ENCODE measurements at places on chromosomes 4 and X. TPM values are rescaled to one million over a fixed set of nuclear protein-coding genes. Genes with fewer than 3 reads are reported as not detected.

DNA sequence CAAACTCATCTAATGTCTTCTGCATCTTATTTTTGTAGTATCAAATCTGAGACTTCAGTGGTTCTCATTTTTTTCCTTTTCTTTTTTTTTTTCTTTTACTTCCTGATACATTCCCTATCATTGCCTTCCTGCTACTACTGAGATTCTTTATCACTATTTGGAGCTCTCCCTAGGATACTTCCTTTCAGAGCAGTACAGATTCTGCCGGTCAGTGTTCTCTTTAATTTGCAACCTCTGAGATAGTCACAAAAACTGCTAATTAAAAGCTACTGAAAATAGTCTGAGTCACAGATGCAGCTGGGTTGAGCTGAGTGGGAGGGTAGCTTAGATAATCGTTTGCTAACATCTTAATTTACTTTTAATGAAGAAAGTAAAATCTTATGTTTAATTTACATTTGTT, 1279.7 kb downstream of the ARAP2 start:
- no peak for DNase-seq

CENPVL2 gene
- not detected for total RNA-seq

DNA sequence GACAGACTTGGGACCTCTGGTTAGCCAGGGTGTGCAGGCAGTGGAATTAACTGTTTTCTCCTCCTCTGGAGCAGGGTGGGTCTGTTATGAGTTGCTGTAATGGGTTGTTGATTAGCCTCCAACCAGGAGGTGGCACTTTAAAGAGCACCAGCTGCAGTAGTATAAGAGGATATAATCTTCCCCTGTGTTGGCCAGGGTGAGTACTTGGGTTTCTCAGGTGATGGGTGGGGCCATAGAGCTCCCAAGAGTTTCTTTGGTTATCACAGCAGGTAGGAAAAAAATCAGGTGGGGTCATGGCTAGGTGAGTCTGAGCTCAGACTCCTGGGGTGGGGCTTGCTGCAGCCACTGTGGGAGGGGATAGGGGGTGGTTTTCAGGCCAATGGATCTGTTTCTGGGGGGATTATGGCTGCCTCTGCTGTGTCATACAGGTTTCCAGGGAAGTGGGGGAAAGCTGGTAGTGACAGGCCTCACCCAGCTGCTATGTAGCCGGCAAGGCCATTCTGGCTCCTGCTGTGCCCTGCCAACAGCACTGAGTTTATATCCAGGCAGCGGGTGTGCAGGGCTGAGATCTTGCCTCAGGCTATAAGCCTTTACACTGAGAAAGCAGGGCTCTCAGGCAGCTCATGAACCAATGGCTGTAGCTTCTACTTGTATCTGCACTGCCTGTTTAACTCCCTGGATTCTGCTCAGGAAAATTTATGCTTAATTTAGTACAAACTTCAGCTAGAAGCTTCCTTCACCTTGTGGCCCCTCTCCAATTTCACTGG, 70.1 kb downstream of the CCNG2 start:
- DNase-seq: no peak

- DNase-seq: no peak
These were observed 12.2 kb downstream of the FAM149A start for GRCh38 chr4:186116697-186117096.

MAGED4B gene
- 9.8 TPM for total RNA-seq

DNA sequence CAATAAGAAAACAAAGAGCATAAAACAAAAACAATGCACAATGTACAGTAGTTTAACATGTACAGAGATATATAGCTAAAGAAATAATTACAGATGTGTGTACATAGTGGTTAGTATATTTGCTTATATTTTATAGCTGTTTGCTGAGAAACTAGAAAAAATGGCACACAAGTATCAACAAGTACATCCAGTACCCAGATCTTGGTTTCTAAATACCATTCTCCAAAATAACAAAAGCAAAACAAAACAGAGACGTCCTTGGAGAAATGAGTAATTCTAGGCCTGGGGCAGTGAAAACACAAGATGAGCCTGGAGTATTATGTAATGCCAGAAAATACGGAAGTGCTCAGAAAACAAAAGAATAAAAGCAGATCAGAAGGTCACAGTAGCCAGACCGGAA, 189.6 kb downstream of the TMEM47 start:
- no peak for DNase-seq

GRCh38 chr4:53818104-53818503, 226.8 kb upstream of the LNX1 start:
- no peak for DNase-seq

DNA sequence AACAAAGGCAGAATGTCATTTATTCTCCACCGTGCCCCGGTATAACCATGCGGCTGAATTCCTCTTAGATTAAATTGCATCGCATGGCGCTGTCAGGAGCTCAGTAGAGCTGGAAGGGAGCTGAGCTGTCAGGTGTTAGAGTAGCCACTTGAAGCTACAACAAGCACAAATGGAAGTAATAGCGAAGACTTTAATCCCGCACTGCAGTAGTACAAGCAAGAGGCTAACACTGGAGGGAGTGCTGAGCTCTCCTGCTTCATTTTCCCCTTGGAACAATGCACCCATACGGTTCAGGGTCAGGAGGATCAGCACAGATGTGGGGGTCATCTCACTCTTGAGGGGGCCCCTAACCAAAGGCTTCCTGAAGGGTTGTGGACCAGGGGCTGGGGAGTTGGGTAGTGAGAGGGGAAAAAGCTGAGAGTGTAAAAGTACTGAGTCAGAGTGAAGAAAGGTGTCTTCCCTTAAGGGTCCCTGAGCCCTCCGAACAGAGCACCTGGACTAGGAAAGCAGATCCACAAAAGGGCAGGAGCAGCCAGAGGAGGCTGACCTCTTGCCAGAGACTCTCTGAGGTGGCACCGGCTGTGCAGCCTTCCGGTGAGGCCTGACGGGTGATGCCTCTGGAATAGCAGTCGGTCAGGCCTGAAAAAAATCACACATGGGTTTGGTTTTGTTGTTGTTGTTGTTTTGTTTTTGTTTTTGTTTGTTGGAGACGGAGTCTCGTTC, 36.0 kb upstream of the CBR4 start:
- DNase-seq: no peak

GRCh38 chrX:66638591-66639500, at the start of gene EDA2R:
TSS of gene EDA2R (minus strand) at chrX:66639078. CDS start at chrX:66616020, 23,058 bp downstream.
- DNase-seq: no peak

DNA sequence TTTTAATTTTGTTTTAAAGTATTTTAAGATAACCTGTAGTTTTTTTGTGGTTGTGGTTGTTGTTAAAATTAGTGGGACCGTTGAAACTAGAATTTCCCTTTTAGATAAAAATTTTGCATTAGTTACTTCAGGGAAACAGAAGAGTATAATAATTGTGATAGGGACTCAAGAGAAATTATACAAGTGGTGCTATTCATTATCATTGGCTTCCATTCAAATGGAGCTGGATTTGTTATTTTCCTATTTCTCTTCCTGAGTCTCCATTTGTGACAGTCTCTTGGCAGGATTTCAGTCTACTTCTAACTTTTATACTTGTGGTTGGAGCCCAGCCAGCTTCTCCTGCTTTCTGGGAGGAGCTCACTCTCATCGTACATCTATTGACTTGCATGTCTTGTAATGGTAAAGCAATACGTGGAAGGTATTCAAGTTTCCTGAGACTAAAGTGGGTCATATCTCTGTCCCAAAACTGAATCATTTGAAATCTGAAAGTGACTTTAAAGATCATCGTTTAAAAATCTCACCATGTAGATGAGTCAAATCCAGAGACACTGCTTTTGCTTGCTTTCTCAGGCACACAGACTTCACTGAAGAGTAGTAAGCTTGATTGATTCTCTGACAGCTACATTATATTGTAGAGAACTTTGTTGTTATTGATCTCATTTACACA, 155.8 kb downstream of the RPA4 start:
- no peak for DNase-seq

- no peak for DNase-seq
These were observed 109.7 kb downstream of the NKX6-1 start for GRCh38 chr4:84389406-84389805.

- no peak for DNase-seq
These were observed 956 bp downstream of the C4orf51 start for GRCh38 chr4:145680902-145681301.

DNA sequence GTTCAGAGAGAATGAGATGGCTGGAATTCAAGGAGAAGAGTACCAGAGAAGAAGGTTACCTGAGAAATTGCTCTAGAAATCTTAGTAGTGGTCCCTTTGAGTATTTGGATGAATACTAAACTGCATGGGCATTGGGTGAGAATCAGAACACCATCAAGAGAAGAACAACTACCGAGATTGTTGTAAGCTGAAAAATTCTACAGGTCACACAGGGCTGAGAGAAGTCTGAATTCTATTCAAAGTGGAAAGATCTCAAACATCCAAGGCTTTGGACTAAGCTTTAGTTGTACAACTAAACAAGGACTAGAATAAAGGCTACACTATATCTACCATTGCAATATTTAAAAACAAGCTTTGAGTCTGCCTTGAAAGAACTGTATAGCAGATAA, 40.8 kb downstream of the LRBA start:
- no peak for DNase-seq

SNCA gene
- not detected for total RNA-seq

GRCh38 chr4:38661371-38661770, 2.6 kb upstream of the KLF3 start:
- DNase-seq: no peak

GRCh38 chrX:9298221-9298620, 166.6 kb upstream of the TBL1X start:
- DNase-seq: no peak

CHRDL1 gene
- 43.5 TPM for total RNA-seq

DNA sequence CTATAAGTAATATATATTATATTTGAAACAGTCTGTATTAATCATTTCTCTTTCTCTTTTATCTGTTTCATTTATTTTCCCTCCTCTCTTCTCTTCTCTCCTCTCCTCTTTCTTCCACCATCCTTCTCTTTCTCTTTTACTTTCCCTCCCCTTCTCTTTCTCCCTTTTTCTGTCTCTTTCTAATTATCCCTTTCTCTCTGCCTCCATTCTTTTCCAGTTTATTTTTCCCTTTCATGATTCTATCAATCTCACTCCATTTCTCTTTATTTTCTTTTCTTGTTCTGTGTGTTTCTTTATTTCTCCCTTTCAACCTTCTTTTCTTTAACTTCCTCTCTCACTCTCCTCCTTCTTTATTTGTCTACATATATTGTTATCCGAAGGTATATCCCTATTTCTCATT, 399.8 kb upstream of the POU3F4 start:
- DNase-seq: no peak

GPM6B gene
- total RNA-seq: 18.6 TPM

DNA sequence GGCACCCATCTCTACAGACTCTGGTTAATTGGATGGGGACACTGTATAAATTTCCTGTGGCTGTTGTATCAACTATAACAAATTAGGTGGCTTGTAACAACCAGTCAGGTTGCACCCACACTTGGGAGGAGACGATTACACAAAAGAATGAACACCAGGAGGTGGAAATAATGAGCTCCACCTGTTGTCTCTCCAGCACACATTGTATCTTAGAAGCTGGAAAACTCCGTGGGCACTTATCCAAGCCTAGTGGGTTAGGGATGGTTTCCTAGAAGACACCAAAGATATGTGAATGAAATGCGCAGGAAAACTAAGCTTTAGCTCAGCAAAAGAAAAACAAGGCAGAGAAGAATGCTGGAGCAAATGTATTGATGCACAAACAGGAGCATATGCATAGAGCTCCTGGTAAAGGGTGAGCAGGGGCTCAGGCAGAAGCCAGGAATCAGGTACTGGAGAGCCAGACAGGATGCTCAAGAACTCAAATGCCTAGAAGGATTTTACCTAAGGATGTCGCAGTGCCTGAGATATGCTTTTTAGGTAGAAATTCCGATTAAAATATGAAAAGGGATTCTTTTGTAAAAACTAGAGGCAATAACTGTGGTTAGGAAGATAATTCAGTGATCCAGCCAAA, 111.7 kb downstream of the GALNTL6 start:
- no peak for DNase-seq

GRCh38 chrX:36019125-36019524, 99.6 kb downstream of the CFAP47 start:
- no peak for DNase-seq
